ENCODE measurements at places on chromosomes 16 and 17.

- DNase-seq = no peak
Measured at GRCh38 chr17:59149841-59150511, 5.0 kb downstream of the SKA2 start.

DNA sequence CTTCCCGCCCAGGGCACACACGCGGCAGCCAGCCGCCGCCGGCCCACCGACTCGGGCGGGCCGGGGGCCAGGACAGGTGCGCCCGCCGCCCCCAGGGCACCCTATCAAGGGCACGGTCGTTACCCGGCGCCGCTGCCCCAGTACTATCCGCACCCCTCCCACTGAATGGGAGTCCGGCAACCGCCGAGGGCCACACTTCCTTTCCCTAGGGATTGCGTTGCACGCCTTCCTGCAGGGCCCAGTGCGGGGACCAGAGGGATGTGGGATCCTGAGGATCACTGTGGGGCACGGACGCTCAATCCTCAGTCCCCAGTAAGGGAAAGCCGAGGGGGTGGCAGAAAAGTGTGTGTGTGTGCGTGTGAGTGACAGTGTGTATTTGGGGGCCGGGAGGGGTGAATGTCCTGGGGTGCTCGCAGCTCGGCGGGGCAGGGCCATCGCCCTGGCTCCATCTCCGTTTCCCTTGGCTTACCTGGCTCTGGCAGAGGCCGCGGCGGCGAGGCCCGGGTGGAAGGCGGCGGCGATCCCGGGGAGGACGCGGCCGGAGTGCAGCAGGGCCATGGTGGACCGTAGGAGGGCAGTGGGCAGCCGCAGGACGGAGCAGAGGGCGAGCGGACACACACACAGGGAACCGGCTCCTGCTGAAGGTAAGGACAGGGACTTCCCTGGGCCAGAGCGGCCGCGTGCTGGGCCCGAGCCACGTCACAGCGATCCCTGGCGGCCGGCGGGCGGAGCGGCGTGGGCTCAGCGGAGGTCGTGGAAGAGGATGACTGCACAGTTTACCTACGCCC lies at the start of gene GOT2:
GOT2 (minus strand) TSS at position 646 of the 788 bp plus-strand sequence; CDS start at position 558, 88 bp downstream.
- DNase-seq = peak; percentile 58

GRCh38 chr16:28910086-28911031 lies 14.7 kb downstream of the RABEP2 start:
- no peak for DNase-seq

DNA sequence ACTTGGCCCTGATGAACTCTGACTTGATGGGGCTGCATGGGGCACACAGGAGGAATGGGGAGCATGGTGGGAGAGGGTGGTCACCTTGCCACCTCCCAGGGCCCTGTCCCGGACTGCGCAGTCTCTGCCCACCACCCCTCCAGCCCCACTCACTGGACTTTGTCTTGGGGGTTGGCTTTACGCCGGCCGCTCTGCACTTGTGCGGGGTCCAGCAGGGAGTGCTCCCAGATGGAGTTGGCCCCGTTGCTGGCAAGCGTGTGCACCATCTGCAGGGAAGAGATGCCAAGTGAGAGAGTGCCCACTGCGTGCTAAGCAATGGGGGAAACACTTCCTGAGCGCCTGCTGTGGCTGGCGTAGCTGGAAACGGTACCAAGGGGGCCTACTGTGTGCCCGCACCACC lies 6.7 kb downstream of the GIT1 start:
- DNase-seq = no peak

GRCh38 chr17:57588086-57588485 lies 157.0 kb downstream of the CCDC182 start:
- no peak for DNase-seq

Measured in stimulated activated CD8-positive, alpha-beta memory T cell treated with anti-CD3 and anti-CD28 coated beads, Interleukin-4, amount 100 ng/mL, for 1 hour (primary cell).